ENCODE measurements at places on chromosomes 3 and 15. TPM values are rescaled to one million over a fixed set of nuclear protein-coding genes. Genes with fewer than 3 reads are reported as not detected.

Gene MAGEL2
- total RNA-seq: not detected

Gene LAMB2
- total RNA-seq: 102 TPM

Gene OR5K2
- not detected for total RNA-seq

Gene GOLGA8F
- not detected for total RNA-seq
